ENCODE measurements at places on chromosomes 3 and 15.

DNA sequence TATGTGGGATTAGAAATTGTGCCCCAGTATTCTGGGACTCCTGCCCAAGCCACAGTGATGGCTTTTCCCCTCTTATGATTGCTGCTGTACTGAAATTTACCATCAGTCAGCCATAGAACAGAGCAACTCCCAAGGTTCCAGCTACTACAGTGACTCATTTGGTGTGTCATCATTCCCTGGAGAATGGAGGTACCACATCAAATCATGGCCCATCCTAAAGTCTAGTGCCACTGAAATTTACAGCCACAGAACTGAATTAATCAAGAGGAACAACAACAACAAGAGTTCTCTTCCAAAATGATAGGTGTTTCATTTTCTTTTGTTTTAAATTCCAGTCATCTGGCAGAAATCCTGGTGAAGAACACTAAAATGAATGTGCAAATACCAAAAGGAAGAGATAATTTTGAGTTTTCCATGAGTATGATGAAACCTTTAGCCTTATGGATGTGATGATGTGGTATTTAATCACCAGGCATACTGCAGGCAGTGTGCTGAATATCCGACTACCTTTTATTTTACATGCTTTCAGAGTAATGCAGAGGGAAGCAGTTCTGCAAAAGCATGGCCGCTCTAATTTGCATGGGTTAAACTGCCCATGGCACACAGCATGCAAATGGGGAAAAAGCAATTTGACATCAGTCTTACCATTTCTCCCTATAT lies 75.6 kb upstream of the SLC2A2 start:
- DNase-seq, result no peak

DNA sequence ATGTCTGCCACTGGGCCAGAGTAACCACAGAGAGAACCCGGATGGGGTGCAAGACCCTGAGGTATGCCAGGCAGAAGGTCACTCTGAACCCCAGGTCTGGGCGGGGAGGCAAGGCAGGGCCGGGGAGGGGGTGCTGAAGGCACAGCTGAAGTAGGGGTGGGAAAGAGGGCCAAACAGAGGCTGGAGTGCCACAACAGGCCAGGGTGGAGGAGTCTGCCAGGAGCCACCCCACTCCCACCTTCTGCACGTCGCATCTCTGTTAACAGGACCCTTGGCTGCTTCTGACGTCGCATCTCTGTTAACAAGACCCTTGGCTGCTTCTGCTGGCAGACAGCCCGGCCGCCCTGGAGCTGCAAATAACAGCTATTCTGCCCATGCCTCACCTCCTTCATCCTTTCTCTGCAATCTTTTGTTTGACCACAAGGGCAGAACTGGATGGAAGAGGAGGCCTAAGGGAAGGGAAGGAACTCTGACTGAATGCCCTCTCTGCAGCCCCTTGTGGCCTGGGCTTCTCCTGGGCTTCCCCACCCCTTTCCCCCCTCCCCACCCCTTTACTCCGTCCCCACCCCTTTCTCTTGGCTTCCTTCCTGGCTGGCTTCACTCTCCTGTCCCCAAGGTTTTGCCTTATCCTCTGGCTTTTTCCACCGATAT lies 20.6 kb upstream of the FBLN2 start:
- no peak for DNase-seq

DNA sequence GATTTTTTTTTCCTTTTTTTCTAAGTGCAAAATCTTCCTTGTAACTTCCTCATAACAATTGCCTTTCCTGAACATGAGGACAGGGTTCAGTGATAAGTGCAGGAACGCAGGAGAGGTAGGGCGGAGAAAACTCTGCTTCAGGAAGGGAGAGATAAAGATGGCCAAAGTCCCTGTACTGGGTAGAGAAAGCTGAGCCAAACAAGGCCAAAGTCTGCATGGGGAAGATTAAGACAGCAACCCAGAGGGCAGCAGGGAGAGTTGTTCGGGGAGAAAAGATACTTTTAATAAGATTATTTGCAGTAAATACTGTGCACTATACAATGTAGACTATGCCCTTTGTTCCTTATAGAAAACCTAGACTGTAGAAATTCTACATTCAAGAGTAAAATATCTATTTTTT lies 55.4 kb upstream of the LRRFIP2 start:
- no peak for DNase-seq

DNA sequence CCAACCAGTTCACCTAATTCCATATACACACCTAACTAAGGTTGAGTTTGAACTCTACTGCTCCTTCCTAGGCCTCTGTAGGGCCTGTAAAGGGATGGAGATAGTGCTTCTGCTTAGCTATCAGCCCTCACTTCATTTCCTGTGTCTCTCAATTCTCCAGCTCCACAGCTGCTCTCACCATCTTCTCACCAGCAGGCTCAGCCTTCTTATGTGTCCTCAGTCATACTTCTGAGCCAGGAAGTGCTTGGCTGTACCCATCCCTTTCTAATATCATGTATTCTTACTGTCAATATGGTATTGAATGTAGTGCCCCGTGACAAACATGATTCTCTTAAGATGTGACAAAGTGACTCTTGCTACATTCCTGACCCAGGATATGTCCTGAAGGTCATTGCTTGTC lies 116.9 kb downstream of the SLC9A9 start:
- no peak for DNase-seq

GRCh38 chr3:151135541-151136337 lies 50.3 kb downstream of the MED12L start:
- peak; percentile 61 for DNase-seq

GRCh38 chr15:60582370-60583036 lies 103.6 kb upstream of the ICE2 start:
- DNase-seq, result no peak

DNA sequence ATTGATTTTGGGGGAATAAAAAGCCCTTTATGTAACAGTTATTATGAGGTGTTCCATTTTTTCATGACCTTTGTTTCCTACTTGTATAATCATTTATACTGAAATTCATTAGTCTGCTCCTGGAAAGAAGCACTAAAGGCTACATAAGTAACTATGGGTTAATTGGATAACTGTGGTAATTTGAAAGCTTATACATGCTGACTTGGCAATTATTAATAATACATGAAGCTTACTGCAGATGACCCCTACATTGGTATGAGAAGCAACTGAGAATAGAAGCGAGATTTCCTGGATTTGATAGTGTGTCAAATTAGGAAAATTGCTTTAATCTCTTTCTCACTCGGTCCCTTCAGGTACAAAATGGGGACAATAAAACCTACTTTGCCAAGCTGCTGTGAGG lies 658.0 kb downstream of the ROBO1 start:
- DNase-seq, result no peak

DNA sequence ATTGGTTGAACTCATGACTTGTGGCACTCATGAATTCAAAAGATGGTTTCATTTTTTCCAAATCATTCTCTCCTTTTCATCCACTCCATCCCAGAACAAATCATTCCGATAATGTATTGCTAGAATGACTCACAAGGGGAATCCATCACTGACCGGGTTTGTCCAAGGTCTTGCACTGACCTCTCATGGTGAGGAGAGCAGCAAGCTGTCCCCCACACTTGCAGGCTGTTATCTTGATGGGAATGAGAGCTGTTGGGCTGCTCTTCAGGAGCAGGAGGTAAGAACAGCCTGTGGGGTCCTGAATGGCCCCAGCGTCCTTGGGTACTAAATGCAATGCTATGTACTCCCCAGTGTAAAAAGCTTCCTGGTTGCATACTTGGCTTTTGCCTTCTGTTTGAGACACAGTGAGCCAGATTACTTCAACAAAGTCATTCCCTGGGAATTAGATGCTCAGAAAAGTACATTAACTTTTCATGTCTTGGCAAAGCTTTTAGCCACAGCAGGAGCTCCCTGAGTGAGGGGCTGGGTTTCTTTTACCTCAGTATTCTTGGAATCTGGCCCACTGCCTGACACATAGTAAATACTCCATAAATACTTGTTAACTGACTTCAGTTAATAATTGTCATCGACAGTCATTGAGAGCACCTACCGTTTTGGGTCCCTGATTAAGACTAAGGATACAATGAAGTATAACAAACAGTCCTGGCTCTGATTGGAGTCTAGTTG lies 24.1 kb downstream of the CCNL1 start:
- no peak for DNase-seq

DNA sequence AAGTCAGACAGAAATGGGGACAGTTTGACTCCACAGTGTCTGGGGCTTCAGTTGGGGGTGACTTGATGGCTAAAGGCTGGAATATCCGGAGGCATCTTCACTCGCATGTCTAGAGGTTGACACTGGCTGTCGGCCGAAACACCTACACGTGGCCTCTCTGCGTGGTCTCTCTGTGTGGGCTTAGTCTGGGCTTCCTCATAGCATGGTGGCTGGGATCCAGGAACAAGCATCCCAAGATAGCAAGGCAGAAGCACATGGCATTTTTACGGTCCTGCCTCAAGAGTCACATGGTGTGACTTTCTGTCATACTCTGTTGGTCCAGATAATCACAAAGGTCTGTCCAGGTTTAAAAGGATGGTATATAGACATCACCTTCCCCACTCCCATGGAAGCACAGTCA lies 34.5 kb downstream of the MAGI1 start:
- DNase-seq, result no peak
